ENCODE measurements at places on chromosomes 13 and 19.

DNA sequence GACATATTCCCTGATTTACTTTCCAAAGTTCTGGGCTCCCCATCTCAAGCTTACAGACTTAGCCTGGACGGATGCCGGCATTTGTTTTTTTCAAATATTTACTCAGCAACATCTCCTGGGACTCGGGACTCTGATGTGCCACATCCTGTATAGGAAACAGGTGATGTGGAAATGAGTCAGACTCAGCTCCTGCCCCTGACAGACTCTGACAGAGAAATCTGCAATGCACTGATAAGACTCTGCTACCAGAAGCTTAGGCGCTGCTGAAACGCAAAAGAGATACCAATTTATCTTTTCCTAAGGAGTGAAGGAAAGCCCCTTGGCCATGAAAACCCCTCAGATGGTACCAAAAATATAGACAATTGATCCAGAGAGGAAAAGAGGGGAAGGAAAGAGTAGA lies 16.2 kb downstream of the LAIR2 start:
- no peak for DNase-seq

GRCh38 chr19:16516381-16516780 lies 20.2 kb downstream of the C19orf44 start:
- DNase-seq = no peak

DNA sequence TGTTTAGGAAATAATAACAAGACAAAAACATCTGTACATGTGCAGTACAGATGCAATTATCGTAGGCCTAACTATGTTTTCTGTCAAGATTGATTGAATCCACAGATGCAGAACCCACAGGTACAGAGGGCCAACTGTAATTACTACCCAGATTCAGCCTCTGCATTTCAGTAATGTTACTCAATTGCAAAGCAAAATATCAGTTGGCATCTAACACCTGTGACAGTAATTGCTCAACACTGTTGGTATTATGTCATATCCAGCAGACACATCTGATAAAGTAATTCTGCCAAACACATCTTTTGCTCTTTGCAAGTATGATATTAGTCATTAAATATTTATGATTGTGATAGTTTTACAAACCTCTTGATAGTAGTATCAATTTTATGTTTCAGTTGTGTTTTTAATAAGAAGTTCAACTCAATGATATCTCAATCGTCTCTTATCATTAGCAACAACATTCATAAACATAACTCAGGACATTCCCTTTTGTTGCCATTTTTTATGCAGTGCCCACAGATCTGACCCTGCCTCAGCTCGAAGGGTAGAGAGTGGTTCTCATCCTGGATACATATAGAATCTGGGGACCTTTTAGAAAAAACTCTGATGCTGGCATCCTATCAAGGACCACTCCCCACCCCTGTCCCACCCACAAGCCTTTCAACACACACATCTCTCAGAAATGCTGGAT lies 104.7 kb downstream of the MYCBP2 start:
- no peak for DNase-seq

DNA sequence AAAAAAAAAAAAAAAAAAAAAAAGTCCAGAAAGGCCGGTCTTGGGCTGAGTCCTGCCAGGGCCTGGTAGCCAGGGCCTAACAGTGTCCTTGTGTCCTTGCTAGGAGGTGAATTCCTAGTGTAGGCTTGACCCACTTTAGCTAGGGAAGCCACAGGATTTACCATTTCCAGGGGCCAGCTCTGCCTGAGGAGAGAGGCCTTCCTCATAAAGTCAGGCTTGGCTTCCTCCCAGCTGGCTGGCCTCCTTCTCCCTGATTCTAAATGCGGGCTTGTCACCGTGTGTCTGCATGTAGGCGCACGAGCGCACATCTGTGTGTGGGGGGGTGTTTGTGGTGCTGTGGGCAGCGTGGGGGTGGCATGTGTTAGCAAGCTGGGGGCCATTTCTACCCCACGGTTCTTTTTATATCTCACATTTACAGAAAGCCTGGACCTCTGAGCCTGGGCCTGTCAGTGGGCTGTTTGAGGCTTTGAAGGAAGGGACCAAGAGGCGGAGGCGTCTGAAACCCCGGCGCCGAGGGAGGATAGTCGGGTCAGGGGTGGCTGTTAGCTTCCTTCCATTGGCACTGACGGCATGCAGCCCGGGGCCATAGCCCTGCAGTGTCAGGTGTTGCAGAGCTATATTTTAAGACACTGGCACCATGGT lies 31.7 kb downstream of the IER2 start:
- DNase-seq = no peak

- DNase-seq = no peak
Observed at GRCh38 chr13:112347986-112348385, 28.2 kb upstream of the SPACA7 start.

GRCh38 chr19:17811681-17812080 lies 9.6 kb downstream of the INSL3 start:
- no peak for DNase-seq

- no peak for DNase-seq
Observed at GRCh38 chr13:83824560-83824959, 57.7 kb downstream of the SLITRK1 start.

GRCh38 chr19:34430738-34431625 lies 2.8 kb downstream of the UBA2 start:
- DNase-seq = no peak

Measured in cerebellar nuclear complex (tissue), 1 donor.